Cortex of kidney (tissue), 1 donor: ENCODE measurements at places on chromosomes 12 and 14.

GRCh38 chr12:122081083-122081696 lies 2.6 kb downstream of the MLXIP start:
- DNase-seq = no peak

- DNase-seq = no peak
These were observed 549.1 kb downstream of the RPS29 start for GRCh38 chr14:49036984-49037516.

DNA sequence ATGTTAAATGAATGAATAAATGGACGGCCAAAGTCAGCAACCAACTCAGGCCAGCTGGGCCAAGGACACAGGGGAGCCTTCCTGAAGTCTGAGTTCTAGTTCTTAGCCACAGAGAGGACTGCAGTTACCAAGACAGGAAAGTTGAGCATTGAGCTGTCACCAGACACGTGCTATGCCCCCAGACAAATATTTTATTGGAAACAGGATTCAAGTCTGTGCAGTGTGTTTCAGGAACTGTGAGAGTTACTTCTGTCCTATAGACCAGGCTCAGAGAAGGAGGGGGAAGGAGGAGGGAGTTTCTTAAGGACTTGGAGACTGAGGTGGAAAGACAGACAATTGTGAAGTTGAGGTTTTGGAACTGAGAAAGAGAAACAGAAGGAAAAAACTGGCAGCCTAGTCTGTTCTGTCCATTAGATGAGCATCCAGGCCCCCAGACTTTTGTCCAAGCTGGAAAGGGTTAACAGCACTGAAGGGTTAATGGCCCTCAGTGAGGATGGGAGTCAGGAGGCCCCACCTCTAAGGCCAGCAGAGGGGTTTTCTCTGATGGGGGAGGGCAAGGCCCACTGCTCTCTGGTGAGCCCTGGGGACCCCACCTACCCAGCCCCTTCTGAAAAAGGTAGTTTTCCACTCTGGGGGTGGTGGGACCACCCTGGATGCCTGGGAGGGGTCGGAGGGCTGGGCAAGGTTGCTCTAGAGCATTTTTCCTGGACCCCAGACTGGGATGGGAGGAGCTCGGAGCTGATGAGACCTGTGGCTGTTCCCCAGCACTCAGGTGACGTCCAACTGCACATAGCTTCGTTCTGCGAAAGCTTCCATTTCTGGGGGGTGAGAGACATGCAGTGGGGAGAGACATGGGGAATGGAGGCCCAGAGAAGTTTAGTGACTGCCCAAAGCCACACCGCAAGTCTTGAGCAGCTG lies 6.9 kb upstream of the CMKLR1 start:
- no peak for DNase-seq

DNA sequence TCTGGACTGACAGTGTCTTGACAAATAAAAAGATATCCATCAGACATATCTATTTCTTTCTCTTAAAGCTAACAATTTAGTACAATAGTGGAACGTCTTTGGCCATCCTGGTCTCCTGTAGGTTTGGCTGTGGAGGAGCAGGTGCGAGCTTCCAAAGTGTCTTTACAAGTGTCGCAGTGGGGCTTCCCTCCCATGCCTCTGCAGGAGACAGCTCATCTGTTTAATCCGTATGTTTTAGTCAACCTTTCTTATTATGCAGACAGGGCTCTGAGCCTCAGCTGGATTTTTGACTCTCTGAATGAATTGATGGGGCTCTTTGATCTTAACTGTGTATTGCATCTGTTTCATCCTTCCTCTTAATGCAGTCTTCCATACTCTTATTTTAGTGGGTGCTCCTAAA lies 57.5 kb downstream of the RMST start:
- no peak for DNase-seq

DNA sequence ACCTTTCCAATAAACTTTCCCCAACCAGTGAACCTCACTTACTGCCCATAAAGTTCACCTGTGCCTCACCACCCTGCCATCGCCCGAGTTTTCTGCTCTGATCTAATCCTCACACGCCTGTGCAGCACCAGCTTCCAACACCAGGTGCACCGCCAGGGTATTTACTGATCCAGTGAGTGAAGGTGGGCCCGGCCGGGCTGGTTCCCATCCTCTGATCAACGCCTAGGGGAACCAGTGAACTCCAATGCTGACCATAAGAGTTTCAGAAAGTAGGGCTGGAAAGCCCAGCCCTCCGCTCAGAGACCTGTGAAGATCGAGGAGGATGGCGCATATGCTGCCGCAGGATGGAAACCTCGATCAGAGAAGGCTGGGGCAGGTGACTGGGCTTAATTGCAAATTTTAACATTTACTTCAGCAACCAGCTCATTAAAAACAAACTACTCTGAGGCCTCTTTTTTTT lies 685 bp upstream of the MYL6B start:
- DNase-seq = no peak

GRCh38 chr12:122423258-122424165 lies 1.0 kb upstream of the CLIP1 start:
- no peak for DNase-seq

DNA sequence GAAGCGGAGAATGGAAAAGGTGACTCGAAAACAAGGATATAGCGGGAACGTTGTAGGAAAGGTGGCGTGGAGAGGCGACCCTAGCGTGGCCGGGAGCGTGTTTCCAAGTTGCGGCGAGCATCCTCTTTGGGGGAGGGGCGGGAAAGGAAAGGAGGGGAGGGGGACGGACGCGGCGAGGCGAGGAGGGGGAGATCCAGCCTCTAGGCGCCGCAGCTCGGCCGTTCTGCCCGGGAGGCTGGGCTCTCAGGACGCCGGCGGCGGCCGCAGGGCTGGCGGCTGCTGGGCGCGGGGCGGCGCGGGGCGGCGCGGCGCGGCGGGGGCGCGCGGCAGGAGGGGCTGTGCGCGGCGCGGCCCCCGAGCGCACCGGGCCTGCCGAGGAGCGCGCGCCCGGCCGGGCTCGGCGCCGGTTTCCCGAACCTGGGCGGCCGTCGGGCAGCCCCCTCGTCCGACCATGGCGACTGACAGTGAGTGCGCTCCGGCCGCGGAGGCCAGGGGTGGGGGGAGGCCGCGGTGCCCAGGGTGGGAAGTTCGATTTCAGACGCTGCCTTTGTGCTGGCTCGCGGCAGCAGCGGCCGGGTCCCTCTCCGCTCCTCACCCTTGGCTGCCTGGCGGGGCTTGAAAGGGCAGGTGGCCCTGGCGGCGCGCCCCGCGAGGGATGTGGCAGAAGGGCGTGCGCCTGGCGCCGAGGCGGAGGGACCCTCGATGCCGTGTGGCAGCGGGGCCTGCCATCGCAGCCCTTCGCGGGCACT lies 50.3 kb downstream of the SNAPC1 start:
- DNase-seq = no peak

DNA sequence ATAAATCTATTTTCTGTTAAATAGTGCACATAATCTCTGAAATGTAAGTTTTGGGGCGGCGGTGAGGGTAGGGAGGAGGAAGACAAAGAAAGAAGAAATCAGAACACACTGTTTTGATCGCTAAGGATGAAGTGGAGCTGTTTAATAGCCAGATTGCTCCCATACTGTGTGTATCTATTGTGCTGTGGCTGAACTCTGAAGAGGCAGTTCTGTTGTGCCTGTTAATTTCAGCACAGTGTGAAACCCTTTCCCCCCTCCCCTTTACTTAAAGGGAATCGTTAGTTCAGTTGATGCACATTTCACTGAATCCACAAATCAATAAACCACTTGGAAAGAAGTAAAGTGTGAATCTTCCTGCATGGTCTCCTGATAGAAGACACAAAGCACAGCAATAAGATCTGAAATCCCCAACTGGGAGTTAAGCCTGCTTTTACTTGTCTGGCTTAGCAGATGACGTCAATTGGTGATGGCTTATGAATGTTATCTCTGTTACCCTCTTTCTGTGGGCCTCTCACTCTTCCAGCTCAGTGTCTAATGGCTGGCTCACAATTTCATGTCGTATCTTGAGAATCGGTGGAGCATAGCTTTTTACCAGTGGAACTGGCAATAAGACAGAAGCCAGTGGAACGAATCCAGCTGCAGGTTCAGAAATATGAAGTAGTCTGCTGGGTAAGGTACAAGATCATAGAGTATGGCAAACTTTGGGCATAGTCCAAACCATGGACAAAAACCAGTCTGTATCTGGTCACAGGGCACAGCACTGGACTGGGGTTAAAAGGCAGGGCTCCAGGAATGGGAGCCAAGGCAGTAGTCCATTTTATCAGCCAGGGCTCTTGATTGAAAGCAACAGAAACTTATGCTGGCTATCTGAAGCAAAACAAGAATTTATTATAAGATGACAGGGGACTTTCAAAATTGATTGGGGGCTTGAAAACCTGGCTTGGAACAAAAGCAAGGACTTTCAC lies 413.5 kb upstream of the SEL1L start:
- DNase-seq = no peak

DNA sequence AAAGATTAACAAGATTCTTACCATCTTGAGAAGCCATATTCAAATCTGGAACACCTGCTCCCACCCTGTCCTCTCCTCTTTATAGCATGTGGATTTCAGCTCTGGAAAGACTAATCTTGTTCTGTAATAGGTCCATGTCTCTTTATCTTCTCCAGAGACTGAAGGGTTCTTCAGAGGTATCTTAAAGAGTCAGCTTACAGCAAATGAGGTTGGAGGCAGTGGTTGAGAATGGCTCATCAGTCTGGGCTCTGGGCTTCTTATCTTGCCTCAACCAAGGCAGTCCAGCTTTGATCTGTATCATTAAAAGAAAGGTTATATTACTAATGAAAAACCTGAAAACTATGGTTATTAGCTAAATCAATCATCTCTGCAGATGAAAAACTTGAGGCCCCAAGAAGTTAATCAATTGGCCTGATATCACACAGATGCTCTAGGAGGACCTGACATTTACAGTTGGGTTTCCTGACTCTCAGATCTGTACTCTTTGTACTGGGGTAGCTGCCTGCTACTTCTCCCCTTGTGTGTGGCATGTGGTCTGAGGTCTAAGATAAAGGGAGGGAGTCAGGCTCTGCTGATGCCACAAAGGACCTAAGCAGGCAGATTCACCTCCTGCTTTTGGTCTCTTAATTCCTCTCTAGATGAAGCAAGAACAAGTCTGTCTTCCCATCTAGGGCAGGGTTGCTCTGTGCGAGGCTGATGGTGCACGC lies 1.7 kb upstream of the AKAP6 start:
- DNase-seq = no peak
